Globus pallidus (tissue), 1 donor: ENCODE measurements at places on chromosomes 6 and 20.

DNA sequence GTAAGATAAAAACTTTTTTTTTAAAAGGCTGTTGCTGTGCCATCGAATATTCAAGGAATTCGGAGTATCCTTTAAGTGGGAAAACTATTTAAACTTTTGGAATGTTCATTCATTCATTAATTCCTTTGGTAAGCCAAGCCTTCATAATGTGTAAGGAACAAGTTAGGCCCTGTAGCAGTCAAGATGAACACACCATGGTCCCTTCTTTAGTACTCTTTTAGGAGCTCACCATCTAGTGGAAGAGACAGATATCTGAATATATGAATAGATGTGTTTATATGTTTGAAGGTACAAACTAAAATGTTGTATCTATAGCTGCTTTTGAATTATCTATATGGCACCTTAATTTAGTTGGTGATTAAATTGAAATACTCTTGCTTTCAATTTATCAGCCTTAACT is 5.8 kb downstream of the SPO11 start:
- DNase-seq: no peak

GRCh38 chr6:39835821-39836295 is 43.7 kb downstream of the DAAM2 start:
- no peak for DNase-seq

DNA sequence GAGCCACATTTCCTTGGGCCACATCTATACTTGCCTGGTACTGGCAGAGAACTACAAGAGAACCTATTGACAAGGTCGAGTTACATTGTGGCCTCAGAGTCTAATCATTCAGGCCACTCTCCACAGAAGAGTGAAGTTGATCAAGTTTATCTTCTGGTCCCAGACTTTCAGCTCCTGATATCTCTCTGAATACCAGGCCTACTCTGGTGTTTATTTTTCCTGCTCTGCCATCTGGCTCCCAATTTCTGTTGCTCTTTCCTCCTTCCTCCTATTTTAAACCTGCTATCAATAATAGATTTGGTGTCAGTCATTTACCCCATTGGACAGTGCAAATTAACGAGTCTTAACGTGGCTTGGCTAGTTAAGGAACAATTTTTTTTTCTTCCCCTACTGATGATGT is 46.6 kb downstream of the SCGN start:
- DNase-seq: no peak

- no peak for DNase-seq
These were observed 26.2 kb downstream of the CDYL start for GRCh38 chr6:4802312-4802935.

DNA sequence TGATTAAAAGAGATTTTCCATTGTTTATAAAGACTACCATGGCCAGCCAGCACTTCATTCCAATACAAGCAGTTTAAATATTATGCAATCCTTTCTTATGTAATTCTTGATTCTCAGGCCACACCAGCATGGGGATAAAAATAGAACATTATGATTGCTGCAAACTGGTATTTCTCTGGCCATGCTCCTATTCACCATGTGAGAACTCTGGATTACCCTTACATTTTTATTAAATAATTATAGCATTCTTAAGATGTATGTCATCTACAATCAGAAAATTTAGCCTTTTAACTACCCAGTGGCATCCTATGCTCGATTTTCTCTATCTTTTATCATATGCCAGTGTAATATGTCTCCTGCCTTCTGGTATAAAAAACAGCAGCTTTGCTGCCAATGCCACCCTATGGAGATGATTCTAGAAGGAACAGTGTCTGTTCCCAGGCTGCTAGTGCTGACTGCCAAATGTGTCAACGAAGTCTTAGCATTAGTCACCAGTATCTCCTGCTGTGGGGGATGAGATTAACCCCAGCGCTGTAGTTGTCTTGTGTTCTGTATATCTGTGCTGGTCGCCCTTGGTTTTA is 501.4 kb downstream of the BCKDHB start:
- no peak for DNase-seq

DNA sequence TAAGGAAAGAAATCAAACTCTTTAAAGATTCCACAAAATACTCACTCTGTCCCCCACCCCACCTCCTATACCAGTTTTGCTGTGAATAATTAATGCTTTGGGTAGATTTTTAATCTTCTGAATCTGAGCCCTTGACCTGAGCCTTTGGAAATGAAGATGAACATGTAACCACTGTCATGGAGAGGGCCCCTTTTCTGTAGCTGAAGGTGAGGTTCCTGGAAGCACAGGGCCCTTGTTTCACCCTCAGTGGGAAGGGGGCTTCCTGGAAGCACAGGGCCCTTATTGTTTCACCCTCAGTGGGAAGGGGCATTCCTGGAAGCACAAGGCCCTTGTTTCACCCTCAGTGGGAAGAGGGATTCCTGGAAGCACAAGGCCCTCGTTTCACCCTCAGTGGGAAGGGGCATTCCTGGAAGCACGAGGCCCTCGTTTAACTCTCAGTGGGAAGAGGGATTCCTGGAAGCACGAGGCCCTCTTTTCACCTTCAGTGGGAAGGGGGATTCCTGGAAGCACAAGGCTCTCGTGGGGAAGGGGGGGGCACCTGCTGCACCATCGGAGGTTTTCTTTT is 75.7 kb downstream of the DACT2 start:
- DNase-seq: no peak

DNA sequence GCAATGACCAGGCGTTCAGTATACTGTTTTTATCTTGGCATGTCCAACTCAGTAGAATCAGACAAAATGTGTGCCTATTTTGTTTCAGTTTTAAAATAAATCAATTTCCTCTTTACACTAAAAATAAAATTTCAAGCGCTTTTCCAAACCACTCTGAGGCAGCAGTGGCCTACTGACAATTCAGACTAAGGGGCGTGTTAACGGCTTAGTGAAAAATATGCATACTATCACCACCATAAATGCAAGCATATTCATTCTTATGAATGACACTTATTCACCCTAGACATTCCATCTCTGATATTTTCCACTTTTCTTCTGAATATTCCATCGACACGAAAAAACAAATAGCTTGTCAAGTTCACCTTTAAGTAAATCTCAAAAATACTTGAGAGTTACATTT is 7.5 kb downstream of the TBX18 start:
- no peak for DNase-seq

- no peak for DNase-seq
These were observed 238.5 kb downstream of the NFATC2 start for GRCh38 chr20:51303731-51304670.
